OCI-M1 (cell line): ENCODE measurements at places on chromosomes 1 and 21.

DNA sequence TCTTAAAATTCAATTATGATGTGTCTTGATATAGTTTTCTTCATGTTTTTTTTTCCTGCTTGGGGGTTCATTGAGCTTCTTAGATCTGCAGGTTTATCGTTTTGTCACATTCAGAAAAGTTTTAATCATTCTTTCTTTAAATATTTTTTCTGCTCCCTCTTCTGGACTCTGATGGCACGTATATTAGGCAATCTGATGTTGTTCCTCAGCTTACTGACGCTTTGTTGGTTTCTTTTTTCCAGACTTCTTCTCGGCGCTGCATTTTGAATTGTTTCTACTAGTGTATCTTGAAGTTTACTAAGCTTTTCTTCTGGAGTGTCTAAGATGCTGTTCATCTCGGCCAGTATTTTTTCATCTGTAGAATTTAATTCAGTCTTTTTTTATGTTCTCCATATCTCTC, 44.8 kb upstream of the FMOD start:
- no peak for DNase-seq

- DNase-seq, result no peak
Measured at GRCh38 chr1:29490204-29490934, 254.0 kb downstream of the PTPRU start.

- DNase-seq, result no peak
Measured at GRCh38 chr1:71919811-71920509, 362.4 kb downstream of the NEGR1 start.

DNA sequence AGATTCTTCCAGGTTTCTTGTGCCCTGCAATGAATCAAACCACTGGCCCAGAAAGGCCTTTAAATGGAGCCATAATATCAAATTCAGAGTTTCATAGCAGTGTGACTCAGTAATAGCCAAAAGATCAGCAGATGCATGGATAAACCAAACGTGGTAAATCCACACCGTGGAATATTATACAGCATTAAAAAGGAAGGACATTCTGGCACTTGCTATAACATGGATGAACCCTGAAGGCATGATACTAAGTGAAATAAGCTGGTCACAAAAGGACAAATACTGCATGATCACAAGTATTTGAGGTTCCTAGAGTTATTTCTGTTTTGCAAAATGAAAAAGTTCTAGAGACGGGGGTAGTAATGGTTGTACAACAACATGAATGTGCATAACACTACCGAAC, 140.1 kb downstream of the TOMM20 start:
- DNase-seq, result no peak

- peak; percentile 77 for DNase-seq
Measured at GRCh38 chr1:27668808-27669723, 2.9 kb downstream of the IFI6 start.

- no peak for DNase-seq
Measured at GRCh38 chr1:51498924-51499323, 20.1 kb downstream of the EPS15 start.

GRCh38 chr1:21492356-21492625, 16.9 kb upstream of the ALPL start:
- no peak for DNase-seq

DNA sequence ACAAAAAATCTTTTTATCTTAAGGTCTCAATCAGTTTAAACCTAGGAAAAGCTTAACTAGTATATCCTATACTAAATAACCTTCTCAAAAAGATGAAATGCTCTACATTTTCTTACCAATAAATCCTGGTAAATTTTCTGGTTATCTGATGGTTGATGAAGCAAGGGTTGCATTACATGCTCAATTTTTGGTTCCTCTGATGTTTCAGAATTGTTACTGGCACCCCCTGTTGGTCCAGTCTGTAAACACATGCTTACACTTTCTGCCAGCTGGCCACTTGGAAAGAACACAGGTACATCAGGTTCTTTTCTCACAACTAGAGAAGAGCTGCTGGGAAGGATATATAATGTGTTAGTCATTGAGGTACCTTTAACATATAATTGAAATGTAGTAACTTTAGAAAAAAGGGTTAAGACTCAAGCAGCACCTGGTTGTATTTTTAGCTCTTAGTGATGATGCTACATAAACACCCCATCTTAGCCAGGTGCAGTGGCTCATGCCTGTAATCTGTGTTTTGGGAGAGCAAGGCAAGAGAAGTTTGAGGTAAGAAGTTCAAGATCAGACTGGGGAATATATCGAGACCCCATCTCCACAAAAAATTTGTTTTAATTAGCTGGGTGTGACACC, 30.9 kb upstream of the TAL1 start:
- peak; percentile 81 for DNase-seq

DNA sequence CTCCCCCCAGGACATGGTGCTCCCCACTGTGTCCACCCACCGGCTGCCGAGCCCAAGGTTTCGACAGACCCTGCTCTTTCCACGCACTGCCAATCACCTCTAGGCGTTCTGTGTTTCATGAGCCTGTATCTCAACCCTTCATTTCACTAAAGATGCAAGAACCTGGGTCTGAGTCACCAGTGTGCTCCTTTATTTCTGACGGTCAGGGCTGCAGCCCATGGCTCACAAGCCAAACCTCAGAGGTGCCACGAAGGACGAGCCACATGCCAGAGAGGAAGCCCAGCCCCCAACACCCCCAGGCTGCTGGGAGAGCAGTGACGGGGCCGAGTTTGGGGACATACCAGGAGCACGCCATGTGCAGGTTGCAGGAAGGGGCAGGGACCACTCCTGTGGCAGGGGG, 79.2 kb upstream of the ARHGEF16 start:
- no peak for DNase-seq

DNA sequence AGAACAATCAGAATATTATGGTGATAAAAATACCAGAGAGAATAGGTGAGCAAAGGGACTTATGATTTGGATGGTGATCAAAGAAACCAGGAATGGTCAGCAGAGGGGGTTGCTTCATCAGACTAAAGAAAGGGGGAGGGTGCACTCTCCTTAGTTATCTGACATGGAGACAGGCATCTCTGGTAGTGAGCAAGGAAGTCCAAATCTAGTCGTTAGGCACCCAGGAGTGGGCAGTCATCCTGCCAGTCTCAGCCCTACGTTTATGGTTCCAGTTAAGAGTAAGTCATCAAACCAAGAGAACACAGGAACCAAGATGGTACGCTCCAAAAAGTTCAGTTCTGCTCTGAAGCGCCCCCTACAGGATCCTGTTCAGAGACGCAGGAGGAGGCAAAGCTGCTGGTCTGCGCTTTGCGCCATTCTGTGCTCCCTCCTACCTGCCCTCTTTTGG, 28.6 kb downstream of the EBNA1BP2 start:
- peak; percentile 74 for DNase-seq

DNA sequence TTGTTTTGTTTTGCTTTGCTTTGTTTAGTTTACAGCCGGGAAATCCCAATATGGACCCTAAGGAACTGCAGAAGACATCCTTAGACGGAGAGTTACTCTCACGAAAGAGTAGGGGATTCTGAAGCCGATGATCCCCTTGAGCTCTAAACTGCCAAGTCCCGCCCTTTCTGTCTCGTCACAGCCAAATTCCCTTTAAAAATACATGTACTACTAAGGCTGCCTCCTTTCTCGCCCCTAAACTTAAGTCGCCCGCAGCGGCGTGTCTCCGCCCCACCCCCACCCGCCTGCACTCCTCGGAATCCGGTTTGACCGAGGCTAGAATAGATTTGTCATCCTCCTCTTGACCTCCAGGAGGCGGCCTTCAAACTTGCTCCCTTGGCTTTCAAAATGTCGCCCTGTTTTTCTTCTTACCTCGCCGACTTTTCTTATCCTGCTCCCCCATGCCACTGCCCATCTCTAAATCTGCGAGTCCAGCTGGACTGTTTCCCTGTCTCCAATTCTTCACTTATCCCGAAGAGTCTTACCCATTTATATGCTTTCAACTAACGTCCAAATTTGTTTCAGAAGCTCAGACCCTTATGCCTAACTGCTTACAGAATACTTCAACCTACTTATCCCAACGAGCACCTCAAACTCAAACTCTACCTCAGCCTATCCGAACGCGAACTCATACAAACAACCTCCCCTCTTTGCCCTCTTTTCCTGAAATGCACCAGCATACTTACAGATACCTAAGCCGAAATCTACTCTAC, 10.9 kb upstream of the BOLA1 start:
- peak; percentile 100 for DNase-seq

- peak; percentile 82 for DNase-seq
Measured at GRCh38 chr1:35717911-35718476, 690 bp downstream of the C1orf216 start.

DNA sequence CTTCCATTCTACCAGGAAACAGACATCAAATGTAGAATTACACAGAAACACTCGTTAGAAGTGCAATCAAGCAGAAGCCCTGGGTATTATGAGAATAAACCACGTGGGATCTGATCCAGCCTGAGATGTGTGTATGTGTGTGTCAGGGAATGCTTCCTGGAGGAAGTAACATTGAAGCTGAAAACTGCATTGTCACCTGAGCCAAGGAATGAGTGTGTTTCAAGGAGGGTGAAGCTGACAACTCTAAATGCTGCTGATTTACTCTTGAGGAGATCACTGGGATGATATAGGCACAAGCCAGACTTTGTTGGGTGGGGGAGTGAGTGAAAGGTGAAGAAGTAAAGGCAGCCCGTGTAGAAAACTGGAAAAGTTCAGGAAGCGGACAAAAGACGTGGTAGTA, 27.6 kb downstream of the FAAH start:
- DNase-seq, result no peak

DNA sequence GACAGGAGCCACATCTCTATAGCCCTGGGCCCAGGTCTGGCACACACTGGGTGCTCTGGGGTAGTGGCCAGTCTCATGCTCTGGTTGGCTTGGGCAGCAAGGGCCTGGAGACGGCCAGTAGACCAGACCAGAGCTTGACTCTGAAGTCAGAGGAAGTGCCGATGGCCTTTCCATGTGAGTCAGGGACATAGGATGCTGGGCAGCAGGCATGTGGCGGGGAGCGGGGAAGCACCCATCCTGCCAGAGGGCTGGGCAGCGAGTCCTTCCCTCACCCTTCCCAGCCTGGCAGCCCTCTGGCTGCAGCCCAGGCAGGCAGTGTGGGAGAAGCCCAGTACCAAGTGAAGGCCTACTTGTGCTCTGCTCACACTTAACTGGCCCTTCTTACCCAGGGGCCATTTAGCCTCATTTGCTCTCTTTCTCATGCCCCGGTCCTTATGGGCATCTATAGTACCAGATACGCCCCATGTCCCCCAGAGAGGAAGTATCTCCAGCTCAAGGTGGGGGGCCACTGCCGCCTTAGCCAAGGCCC, 3.3 kb downstream of the GPR153 start:
- no peak for DNase-seq

- no peak for DNase-seq
Measured at GRCh38 chr1:16050328-16050727, 6.7 kb downstream of the CLCNKB start.

- no peak for DNase-seq
Measured at GRCh38 chr1:90969241-90969640, 52.6 kb downstream of the ZNF644 start.

DNA sequence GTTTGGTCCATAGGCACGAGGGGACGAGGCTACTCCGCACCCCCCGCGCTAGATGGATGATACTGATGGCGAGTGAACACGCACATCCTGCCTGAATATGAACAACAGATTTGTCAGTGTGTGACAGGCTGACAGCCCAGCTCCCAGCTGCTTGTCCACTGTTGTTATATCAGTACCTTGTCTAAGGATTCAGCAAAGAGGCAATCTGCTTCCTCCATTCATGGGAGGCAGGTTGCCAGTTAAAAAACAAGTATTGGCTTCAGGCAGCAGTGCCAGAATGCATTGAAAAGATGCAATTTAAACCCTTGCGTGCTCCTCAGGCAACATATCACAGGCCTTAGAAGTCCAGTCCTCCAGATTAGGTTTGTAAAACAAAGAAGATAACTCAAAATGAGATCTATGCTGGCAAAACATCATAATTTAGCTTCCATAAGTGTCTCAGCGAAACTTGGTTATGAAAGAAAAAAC, 223.3 kb downstream of the GPATCH2 start:
- DNase-seq, result no peak
